Stimulated activated naive B cell treated with anti-CD40 and anti-IgM and Interleukin-4, amounts not matched to agents 10 μg/mL and 1 μg/mL and 100 μg/mL, for 72 hours (primary cell): ENCODE measurements at places on chromosomes 1 and 21.

GRCh38 chr1:225974454-225974853 lies 24.7 kb downstream of the SDE2 start:
- DNase-seq = no peak

DNA sequence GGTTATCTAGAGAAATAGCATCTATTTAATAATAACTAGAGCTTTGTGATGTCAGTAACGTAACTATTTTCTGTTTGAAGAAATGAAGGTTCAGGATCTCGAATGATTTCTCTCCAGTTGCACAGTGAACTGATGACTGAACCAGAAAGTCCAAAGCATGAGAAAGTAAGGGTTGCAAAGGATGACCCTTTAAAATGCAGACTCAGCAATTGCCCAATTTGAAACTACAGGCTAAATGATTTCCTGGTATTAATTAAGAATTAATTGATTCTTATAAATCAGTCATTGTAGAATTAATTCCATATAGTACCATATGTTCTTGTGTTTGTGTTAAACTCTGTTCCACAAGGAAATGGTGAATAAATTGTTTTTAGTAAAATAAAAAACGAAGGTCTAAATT lies 318.6 kb downstream of the NFIA start:
- DNase-seq = no peak

DNA sequence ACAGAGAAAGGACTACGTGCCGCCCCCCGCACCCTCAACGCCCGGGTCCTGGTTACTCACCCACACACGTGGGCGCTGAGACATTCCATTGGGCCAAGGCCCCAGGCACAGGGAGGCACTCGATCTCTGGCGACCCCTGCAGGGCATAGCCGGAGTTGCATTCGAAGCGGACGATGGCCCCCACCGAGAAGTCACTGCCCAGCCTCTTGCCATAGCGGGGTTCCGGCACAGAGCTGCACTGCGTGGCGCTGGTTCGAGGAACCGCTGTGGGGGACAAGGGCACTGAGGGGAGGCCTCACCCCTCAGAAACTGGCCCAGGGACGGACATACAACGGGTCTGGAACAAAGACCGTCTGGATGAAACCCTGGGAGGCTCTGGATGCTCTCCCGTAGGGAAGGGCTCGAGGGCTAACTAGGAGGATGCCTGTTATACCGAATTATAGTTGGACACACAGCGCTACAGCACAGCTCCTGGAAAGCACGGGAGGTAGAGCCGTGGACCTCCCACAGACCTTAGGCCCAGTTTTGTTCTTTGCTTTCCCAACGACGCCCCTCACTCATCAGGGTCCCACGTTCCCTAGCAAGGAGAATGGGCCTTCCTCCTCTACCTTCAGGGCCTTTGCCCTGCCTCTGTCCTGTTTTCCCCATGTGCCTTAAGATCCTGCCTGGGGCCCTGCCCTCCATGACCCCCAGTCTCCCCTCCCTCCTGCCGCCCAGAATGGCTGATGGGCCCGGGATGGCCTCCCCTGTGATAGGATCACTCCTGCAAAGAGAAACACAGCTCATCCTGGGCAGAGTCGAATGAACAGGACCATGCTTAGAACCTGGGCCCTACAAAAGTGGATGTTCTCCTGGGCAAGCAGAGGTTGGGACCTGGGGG lies 152.8 kb downstream of the ZSCAN20 start:
- no peak for DNase-seq

- no peak for DNase-seq
Measured at GRCh38 chr1:184296466-184297243, 90.2 kb upstream of the C1orf21 start.

DNA sequence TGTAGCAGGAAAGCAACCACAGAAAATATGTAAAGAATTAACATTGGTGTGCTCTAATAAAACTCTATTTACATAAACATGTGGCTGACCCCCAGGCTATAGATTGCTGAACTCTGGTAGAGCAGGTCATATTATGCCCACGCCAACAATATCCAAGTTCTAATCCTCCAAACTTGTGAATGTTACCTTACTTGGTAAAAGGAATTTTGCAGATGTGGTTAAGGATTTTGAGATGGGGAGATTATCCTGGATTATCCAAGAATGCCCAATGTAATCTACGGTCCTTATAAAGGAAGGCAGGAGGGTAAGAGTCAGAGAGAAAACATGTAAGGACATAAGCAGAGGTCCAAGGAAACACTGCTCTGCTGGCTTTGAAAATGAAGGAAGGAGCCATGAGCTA lies 201.0 kb downstream of the USH2A start:
- no peak for DNase-seq

DNA sequence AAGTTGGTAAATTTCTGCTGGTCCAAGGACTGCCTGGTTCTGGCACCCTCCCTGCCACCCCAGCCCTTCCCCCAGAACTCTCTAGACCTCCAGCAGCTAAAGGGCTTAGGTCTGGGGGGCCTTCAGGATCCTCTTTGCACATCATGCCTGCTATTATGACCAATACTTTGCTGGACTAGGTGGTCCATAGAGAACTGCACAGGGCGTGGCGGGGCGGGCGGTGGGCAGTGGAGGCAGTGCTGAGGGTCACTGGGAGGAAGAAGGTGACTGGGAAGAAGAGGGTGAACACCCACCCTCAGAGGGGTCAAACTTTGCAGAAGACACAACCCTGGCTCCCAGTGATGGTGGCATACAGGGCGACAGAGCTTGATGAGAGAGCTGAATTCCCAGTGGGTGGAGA lies 18.2 kb downstream of the CDK18 start:
- no peak for DNase-seq

- DNase-seq = no peak
Measured at GRCh38 chr1:109623601-109624161, 4.0 kb downstream of the AMPD2 start.

GRCh38 chr1:208600456-208601190 lies 356.4 kb upstream of the PLXNA2 start:
- no peak for DNase-seq

DNA sequence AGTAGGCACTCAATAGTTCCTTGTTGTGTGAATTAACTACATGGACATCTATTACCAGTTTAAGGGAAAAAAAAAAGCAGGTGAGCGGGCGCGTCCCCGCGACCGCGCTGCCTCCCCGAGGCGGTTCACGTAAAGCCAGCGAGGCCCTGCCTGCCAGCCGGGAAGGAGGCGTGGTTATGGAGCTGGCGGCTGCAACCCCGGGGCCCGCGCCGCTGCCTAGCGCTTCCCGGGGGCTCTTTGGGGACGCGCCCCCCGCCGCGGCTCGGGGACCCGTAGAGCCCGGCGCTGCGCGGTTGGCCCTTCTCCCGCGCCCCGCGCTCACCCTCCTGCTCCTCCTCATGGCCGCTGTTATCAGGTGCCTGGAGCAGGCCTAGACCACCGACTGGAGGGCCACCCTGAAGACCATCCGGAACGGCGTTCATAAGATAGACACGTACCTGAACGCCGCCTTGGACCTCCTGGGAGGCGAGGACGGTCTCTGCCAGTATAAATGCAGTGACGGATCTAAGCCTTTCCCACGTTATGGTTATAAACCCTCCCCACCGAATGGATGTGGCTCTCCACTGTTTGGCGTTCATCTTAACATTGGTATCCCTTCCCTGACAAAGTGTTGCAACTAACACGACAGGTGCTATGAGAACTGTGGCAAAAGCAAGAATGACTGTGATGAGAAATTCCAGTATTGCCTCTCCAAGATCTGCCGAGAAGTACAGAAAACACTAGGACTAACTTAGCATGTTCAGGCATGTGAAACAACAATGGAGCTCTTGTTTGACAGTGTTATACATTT lies 2.6 kb upstream of the CC2D1B start:
- peak; percentile 27 for DNase-seq

GRCh38 chr1:89781494-89782126 lies 39.2 kb upstream of the LRRC8D start:
- DNase-seq = peak; percentile 49

GRCh38 chr1:39960431-39960958 lies 5.5 kb downstream of the MFSD2A start:
- peak; percentile 62 for DNase-seq

GRCh38 chr1:50851466-50851865 lies 108.6 kb downstream of the FAF1 start:
- DNase-seq = no peak

- DNase-seq = no peak
Measured at GRCh38 chr1:182170891-182171461, 109.5 kb upstream of the ZNF648 start.

DNA sequence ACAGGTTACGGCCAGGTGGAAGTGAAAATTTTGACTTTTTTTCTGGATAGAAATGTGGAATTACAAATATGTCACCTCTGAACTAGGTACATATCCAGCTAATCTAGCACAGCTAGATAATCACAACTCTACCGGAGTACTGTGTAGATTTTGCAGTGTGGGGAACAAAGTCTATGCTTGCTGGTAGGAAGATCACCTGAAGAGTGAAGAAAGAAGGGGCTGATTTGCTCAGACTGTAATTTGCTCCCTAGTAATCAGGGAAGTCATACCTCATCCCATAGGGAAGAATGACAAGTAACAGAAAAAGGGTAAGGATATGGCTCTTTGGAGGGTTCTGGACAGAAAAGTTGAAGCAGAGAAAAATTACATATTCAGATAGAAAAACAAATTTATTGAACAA lies 319.6 kb upstream of the TMPRSS15 start:
- no peak for DNase-seq

DNA sequence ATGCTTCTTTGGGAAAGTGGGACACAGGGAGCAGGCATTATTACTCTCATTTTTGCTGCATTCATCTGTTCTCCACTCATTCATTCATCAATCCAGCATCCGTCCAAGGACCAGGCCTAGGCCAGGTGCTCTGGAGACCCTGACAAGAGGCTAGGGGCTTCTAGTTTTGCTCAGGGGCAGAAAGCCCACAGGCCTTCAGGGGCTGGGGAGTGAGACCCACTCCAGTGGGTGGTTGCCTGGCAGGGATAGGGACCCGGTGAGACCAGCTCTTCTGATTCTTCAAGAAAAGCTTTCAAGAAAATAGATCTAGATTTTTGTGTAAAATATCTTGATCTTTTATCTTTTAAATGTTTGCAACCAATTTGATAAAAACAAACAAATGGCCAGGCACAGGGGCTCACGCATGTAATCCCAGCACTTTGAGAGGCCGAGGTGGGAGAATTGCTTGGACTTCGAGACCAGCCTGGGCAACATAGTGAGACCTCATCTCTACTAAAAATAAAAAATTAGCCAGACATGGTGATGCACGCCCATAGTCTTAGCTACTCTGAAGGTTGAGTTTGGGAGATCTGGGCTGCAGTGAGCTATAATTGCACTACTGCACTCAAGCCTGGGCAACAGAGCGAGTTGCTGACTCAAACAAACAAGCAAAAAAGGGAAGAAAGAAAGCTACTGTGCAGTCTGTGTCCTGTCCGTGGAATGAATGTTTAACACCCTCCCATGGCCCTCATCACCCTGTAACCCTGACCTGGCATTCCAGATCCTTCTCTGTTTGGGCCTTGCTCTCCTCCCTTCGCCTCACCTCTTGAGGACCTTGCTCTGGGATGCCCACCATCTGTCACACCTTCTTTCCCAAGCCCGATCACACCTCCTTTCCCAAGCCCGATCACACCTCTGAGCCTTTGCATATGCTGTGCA lies 17.3 kb upstream of the LRP8 start:
- DNase-seq = no peak

DNA sequence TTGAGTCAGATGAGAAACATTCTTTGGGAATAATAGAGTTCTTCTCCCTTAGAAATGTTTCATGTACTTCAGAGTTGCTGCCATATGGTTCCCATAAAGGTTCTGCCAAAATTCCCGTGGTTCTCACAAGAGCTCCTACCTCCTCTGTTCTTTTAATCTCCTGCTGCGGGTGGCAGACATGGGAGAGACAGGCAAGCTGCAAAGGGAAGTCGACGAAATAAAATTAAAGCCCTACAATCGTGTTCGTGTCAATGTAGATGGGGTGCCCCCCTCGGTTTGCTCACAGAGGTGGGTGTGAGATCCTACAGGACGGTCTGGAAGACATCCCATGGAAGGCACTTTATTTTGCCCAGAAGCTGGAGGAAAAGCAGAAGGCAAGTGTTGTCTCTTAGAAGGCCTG lies 276.0 kb downstream of the RWDD3 start:
- DNase-seq = no peak

DNA sequence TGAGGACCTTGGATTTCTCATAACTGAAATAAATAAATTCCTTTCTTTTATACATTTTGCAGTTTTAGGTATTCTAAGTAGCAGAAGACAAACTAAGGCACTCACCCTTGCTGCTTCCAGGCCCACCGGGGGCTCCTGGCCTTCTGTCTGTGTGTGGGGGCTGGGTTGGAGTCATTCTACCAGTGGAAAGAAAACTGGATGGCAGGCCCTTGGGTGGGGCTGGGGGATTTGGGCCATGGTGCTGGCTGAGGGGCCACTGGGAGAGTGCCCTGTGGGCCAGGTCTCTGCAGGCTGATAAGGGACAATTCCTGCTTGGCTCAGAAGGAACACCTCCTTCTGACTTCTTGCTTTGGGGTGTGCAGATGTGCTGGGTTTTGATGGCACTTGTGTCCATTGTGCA lies 54.0 kb upstream of the CSF3R start:
- no peak for DNase-seq

GRCh38 chr1:152115344-152115743 lies at the start of gene TCHH:
TSS of gene TCHH (minus strand) at chr1:152115444. CDS start at chr1:152114080, 1,364 bp downstream.
- no peak for DNase-seq

- DNase-seq = no peak
Measured at GRCh38 chr1:21845646-21846641, 33.9 kb downstream of the LDLRAD2 start.

- no peak for DNase-seq
Measured at GRCh38 chr21:35509001-35509704, 460.1 kb upstream of the RUNX1 start.

DNA sequence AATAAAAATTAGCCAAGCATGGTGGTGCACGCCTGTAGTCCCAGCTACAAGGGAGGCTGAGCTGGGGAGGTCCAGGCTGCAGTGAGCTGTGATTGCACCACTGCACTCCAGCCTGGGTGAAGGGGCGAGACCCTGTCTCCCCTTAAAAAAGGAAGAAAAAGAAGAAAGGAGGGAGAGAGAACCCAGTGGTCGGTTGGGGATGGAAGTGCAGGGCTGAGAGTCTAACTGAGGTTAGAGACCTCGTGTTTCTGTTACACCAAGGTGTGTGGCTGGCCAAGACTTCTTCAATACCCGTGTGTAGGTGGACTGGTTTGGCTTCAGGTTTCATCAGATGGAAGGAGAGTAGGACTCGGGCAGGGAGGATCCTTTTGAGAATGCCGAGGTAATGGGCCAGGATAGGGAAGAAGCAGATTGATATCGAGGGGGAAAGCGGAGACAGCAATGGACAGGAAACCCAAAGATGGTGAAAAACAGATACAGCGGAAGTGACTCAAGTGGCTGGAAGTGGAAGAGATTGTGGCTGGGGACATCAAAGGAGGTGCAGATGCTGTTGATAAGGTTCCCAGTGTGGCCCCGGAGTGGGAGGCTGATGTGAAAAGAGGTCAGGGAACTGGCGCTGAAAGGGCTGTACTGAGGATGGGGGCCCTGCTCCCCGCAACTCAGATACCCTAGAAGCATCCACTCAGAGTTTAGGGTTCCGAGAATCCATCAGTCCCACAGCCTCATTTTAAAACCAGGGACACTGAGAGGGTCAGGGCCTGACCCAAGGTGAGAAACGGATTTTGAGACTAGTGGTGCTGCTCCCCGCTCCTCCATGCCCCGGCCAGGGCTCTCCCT lies 681 bp upstream of the UBXN10 start:
- DNase-seq = no peak

GRCh38 chr21:18831942-18832676 lies 428.5 kb upstream of the TMPRSS15 start:
- DNase-seq = no peak

- no peak for DNase-seq
Measured at GRCh38 chr1:172976222-172977041, 74.3 kb downstream of the TNFSF18 start.
